Muscle of leg (tissue), 16 donors: ENCODE measurements at places on chromosomes 6 and 20.

GRCh38 chr20:5390720-5391119 is 74.0 kb upstream of the PROKR2 start:
- DNase-seq: no peak

DNA sequence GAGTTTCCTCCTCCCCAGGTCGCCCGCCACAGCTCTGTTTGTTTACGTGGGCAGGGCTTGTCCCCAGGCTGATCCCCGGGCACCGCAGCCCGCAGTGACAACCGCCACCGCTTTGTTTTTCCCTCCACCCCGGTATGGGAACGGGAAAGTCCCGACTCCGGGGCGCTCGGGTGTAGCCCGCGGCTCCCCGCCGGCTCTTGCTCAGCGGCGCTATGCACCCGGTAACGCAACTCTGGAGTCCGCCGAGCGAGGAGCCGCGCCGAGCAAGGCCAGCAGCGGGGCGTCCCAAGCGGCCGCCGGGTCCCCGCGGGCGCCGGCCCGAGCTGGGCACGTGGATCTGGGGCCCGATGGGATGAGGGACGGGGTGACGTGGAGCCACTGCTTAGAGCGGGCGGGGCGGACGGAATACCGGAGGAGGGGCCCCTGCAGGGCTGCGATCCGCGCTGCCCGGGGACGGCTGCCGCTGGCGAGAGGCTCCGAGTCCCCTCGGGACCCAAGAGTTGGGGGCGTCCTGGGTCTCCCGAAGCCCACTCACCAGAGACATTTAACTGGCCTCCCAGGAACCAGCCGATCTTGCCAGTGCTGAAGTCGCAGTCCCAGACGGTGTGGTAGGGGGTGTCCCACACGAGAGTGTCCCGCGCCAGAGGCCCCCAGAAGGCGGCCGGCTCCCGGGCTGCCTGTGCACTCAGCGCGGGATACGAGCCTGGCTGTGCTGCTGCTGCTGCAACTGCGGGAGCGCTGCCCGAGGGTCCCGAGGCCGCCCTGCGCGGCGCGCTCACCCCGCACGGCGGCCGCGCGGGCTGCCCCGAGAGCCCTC is 497 bp downstream of the ACSS1 start:
- peak; percentile 77 for DNase-seq

- DNase-seq: no peak
Observed at GRCh38 chr20:64196309-64196708, 32.1 kb downstream of the MYT1 start.

DNA sequence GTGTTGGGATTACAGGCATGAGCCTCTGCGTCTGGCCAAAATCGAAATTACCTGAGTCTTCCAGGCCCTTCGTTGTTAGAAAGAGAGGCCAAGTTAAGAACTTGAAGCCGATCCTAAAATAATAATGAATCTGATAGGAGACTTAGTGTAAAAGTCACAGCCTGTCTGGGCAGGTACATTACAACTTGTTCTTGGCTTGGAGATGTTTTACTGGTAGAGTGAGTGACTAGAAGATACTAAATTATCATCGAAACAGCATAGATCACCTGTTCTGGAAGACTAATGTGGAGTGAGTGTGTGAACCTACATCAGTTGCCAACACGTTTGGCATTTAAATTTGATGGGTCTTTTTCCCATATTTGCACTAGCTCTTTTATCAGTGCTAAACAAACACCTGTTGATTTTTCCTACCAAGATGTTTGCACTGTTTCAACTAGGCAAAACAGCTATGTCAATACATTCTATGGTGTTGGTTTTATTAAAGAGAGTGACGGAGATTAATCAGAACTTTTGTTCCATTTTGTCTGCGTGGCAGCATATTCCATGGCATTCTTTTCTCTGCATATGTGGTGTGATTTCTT is 4.6 kb upstream of the TMEM217 start:
- DNase-seq: no peak

DNA sequence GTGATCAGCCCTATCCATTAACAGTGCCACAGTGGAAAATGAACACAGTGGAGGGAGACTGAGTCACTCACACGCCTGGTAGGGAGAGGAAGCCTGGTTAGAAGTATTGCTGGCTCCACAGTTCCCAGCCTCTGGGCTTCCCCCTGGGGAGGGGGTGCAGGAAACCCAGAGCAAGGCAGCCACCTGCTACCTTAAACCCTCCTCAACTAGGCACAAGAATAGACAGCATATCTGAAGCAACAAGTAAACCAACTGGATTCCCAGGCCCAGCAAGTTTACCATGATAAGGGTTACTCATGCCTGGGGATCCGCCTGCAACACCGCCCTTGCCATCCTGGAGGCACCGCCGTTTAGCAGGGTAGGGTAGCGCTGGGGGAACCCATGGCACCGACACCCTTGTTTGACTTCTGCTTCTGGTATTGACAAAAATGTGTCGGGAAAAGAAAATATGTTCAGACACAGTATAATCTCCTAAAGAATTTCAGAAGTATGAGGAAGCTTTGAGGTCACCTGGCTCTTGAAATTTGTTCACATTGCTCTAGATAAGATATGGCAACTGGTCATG is 38.3 kb downstream of the SLC22A23 start:
- no peak for DNase-seq
